ENCODE measurements at places on chromosomes 2 and 18. TPM values are rescaled to one million over a fixed set of nuclear protein-coding genes. Genes with fewer than 3 reads are reported as not detected.

Gene FSHR
- total RNA-seq, result not detected

DNA sequence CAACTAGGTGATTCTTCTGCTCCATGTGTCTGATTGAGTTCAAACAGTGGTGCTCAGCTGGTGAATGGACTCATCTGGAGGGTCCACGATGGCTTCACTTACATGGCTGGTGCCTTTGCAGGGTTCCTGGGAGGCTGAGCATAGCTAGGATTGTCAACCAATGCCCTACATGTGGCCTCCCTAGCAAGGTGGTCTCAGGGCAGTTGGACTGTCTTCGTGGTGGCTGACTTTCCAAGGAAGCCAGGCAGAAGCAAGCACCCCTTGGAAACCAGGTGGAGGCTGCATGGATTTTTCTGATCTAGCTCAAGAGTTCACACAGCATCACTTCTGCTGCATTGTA, 6.8 kb downstream of the IL1R2 start:
- H3K27me3 ChIP-seq, result no peaks in the 10 kb centered on the region
- H3K27ac ChIP-seq, result no peak overlapping the region
- H3K36me3 ChIP-seq, result no peaks in the 10 kb centered on the region
- DNase-seq, result peak; percentile 17
- no peaks in the 10 kb centered on the region for H3K4me1 ChIP-seq
- no peak overlapping the region for H3K4me3 ChIP-seq

Gene POTEI
- 0.87 TPM for total RNA-seq

Gene GAREM1
- 0.11 TPM for total RNA-seq

GRCh38 chr2:78082555-78082954, 560.4 kb upstream of the LRRTM4 start:
- no peak overlapping the region for H3K4me3 ChIP-seq
- no peak for DNase-seq
- no peaks in the 10 kb centered on the region for H3K27me3 ChIP-seq
- H3K27ac ChIP-seq, result no peak overlapping the region
- H3K4me1 ChIP-seq, result no peaks in the 10 kb centered on the region

Gene RPL37A
- total RNA-seq, result 5,590 TPM

Gene OSR1
- not detected for total RNA-seq

- DNase-seq, result no peak
- H3K36me3 ChIP-seq, result no peaks in the 10 kb centered on the region
- no peaks in the 10 kb centered on the region for H3K4me1 ChIP-seq
Observed at GRCh38 chr2:125085904-125086303, 1060.8 kb downstream of the CNTNAP5 start.

DNA sequence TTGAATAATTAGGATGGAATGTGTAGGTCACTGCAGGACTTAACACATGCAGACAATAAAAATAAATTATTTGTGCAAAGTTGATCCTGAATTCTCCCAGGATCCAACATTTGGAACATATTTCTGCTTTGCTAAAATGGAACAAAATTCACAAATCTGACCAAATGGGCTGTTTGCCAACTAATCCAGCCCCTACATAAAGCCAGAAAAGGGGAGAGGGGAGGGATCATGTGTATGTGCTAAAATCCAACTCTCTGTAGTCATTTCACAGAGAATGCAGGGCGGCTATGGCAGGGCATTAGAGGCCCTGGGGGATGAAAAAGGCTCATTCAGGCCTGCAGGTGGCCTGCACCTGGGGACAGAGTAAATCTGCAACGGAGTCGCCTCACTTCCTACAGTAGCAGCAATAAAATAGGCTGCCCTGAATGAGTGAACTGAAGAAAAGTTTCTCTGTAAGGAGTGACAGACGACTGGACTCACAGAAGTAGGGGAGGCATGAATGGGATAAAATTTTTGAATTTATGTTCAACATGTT, 4.0 kb upstream of the ZFP36L2 start:
- H3K4me3 ChIP-seq, result peak overlapping the region; percentile 29
- H3K4me1 ChIP-seq, result peaks cover 66% of the 10 kb centered on the region
- no peaks in the 10 kb centered on the region for H3K27me3 ChIP-seq
- DNase-seq, result peak; percentile 81

GRCh38 chr2:20188851-20189250, 36.1 kb downstream of the SDC1 start:
- H3K4me1 ChIP-seq, result peaks cover 22% of the 10 kb centered on the region
- H3K4me3 ChIP-seq, result no peak overlapping the region

Gene SGPP2
- total RNA-seq, result not detected

Gene SKA1
- 20.3 TPM for total RNA-seq

DNA sequence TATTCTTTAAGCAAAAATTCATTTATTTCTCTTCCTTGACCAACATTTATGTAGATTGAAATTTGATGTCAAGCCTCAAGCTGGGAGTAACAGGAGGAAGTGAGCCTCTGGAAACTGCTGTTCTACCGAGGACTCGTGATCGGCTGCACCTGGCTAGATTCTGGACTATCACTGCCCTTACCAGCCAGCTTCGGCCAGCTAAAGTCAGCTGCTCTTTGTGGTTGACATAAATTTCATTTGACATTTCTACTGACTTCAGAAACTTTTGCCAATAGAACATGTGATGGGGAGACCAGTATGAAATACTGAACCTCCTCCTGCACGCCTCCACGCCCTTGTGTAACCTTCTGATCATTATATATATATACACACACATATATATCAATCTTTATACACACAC, 74.2 kb upstream of the RGPD5 start:
- no peaks in the 10 kb centered on the region for H3K4me1 ChIP-seq
- no peaks in the 10 kb centered on the region for H3K27me3 ChIP-seq
- no peak overlapping the region for H3K27ac ChIP-seq
- no peak for DNase-seq
- H3K4me3 ChIP-seq, result no peak overlapping the region

- H3K36me3 ChIP-seq, result peaks cover 6% of the 10 kb centered on the region
- H3K4me3 ChIP-seq, result no peak overlapping the region
- H3K27ac ChIP-seq, result peak overlapping the region; percentile 17
- no peaks in the 10 kb centered on the region for H3K27me3 ChIP-seq
- DNase-seq, result no peak
Observed at GRCh38 chr2:45734952-45735351, 83.5 kb downstream of the PRKCE start.

- no peak overlapping the region for H3K27ac ChIP-seq
- no peak overlapping the region for H3K4me3 ChIP-seq
- H3K4me1 ChIP-seq, result no peaks in the 10 kb centered on the region
- no peaks in the 10 kb centered on the region for H3K27me3 ChIP-seq
- H3K36me3 ChIP-seq, result no peaks in the 10 kb centered on the region
- DNase-seq, result no peak
Observed at GRCh38 chr2:164922134-164922533, 33.2 kb downstream of the SLC38A11 start.

- H3K4me1 ChIP-seq, result no peaks in the 10 kb centered on the region
- no peak overlapping the region for H3K27ac ChIP-seq
Observed at GRCh38 chr2:150552041-150552820, 64.8 kb upstream of the RND3 start.

All from Karpas-422 (cell line).